ENCODE measurements at places on chromosomes 16 and 17. TPM values are rescaled to one million over a fixed set of nuclear protein-coding genes. Genes with fewer than 3 reads are reported as not detected.

- no peaks in the 10 kb centered on the region for H3K27me3 ChIP-seq
- H3K4me1 ChIP-seq, result peaks cover 25% of the 10 kb centered on the region
- no peak overlapping the region for H3K4me3 ChIP-seq
- H3K36me3 ChIP-seq, result no peaks in the 10 kb centered on the region
Measured at GRCh38 chr17:17565471-17566339, 25.8 kb downstream of the PEMT start.

DNA sequence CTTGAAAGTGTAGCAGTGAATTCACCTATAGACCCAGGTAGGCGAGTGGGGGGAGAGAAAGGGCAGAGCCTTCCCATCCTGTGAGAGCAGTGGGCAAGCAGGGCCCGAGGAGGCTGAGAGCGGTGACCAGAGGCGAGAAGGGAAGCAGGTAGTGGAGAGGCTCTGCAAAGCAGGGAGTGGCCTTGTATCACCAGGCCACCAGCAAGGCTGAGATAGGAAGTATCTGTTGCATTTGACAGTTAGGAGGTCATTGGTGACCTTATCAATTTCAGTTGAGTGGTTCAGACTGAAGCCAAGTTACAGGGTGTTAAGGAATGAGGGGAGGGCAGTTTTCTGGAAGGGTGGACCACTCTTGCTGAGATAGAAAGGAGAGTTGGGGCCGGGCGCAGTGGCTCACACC lies 10.7 kb upstream of the HSD3B7 start:
- H3K27me3 ChIP-seq, result no peaks in the 10 kb centered on the region
- no peak for DNase-seq
- no peak overlapping the region for H3K4me3 ChIP-seq
- H3K27ac ChIP-seq, result no peak overlapping the region

- peaks cover 47% of the 10 kb centered on the region for H3K4me1 ChIP-seq
- no peaks in the 10 kb centered on the region for H3K36me3 ChIP-seq
Measured at GRCh38 chr16:67718668-67719047, 458 bp downstream of the GFOD2 start.

NPIPA7 gene
- 4.8 TPM for total RNA-seq

NKD1 gene
- 70.4 TPM for total RNA-seq

PRR14 gene
- 11.0 TPM for total RNA-seq

Data from HepG2 (cell line).